CD4-positive, alpha-beta T cell treated with Interleukin-4 for 4 hours (primary cell): ENCODE measurements at places on chromosomes 6 and 20.

DNA sequence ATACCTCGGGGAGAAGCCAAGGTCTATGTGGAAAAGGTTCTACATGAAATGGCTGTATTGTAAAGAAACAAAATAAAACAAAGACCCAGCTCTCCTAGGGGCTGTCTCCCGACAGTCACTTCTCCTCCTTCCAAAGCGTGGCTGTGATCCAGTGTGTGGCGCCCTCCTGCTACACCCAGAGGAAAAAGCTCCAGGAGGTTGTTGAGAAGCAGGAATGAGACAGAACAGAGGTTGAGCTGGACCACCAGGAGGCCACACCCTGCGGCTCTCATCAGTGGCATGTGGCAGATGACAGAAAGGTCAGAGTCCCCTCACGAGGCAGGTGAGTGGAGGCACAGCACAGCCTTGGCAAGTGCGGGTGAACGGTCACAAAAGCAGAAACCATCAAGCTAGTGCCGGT lies 236.0 kb downstream of the TBXT start:
- DNase-seq: no peak

GRCh38 chr6:148222846-148223245 lies 119.8 kb upstream of the SASH1 start:
- no peak for DNase-seq

GRCh38 chr6:161342039-161342438 lies 68.2 kb upstream of the AGPAT4 start:
- no peak for DNase-seq

DNA sequence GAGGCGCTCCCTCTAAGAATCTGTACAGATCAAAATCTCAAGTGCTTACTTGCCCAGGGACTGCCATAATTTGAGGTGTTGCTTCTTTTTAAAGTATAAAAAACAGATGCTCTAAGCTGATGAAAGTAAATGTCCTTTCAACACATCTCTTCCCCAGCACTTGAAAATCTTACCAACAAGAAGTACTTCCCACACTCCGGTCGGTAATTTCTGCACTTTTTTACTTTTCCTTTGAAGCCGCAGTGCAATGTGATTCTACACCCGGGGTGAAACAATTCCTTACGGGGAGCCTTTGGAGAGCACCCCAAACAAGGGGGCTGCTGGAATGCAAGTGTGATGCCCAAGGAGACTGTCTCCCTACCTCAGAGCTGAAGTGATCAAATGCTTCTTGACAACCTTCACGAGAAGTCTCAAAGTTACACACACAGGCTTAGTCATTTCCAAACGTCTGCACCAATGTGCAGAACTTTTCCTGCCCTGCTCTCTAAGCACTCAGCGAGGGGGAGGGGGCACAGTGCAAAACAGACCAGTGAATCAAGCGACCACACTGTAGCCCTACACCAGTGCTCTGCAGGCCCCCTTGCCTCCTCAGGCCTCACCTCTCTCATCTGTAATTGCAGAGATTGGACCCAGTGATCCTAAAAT lies 56.7 kb downstream of the ATXN1 start:
- DNase-seq: peak; percentile 69

- no peak for DNase-seq
These were observed 70.5 kb upstream of the ZNF217 start for GRCh38 chr20:53664121-53664520.

DNA sequence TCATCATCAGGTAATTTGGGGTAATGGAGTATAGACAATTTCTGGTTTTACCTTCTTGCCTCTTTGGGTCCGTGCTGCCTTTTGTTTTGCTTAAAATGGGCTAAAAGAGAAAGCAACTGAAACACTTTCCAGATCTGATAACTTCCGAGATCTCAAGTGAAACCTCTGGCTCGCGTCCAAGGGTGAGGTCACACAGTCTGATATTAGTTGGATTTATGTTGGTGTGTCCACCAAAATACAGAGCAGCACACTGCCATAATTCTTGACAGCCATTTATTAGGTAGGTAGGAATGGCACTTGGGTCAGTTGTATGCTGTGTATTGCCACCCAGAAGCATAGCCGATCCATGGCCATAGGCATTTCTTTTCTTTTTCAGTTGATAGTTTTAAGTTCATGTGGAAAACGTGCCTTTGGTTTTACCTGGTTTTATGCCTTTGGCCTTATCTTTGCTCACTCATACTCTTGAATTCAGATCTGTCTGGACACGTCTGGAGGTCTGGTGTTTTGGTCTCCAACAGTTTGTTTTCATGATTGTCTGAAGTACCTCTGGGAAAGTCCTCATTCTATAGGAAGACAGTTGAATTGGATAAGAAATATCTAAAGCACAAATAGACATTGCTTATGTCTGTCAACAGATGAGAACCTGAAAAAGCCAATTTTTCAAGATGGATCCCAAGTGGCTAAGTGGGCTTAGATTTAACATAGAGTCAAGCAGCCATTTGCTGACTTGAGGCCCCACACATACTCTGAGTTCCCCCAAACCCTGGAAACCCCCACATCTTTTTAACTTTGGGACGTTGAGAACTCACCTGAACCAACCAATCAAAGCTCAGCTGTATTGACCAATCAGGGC lies 320.8 kb downstream of the SOX4 start:
- DNase-seq: no peak

DNA sequence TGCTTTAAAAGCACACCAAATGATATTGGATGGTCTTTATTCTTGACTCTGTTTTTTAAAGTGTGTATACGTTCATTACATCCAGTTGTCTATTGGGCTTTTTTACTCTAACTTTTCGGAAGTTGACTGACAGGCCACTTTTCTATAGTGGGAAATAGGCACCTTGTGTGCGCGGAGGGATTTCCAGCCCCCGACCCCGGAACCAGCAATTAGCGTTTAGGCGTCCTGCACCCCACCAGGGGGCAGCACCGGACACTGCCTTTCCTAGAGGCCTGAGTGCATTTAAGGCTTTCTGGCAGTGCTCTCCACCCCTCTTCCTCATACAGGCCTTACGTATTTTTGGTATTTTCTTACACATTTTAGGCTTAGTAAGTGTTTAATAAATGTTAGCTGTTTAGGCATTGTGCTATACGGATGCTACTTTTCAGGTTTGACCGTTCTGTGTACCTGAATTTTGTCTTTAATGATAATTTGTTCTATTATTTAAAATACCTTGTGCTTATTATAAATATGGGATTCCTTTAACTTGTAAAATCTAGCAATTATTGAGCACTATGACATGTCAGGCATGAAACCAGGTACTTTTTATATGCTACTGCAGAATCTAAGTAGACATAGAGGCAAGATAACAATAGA lies 231.8 kb downstream of the BCKDHB start:
- peak; percentile 50 for DNase-seq

DNA sequence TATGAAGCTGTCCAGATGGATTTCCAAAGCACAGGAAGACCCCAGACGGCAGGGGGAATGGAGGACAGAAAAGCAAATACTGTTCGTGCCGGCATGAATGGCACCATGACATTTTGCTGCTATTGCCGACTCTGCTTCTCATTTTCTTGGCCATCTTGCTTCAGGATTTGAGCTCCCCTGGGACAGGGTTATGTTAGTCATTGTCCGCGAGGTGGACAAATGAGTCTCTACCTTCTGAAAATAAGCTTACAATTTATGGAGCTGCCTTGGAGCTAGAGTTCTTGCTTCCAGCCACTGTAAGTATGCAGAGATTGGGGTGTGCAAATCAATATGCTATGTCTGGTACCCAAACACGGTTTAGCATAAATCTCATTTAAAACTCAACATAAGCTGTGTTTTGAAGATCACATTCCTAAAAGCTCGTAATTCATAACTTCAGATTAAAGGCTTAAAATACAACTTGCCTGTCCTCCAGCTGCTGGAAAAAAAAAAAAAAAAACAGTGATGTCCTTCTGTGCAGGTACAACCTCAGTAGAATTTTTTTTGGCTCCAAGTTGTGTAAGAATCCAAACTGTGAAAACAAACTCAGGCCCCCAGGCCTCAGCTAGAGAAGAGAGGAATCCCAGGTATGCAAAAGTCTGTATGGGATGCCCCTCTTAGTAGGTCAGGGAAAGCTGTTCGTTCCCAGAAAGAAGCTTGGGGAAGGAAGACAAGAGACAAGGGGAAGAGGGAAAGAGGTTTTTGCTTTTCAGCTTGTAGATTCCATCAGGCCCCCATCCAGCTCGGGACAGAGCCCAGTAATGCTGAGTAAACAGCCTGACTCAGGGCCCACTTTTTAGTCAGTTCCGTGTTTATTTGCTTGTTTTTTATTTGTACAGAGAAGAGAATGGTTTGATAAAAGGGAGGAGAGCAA lies 184.2 kb upstream of the FOXA2 start:
- DNase-seq: no peak

GRCh38 chr6:7025861-7026260 lies 81.9 kb upstream of the RREB1 start:
- no peak for DNase-seq

- DNase-seq: no peak
These were observed 149.1 kb downstream of the EDN1 start for GRCh38 chr6:12439296-12439695.

GRCh38 chr6:112086744-112087135 lies 542 bp downstream of the TUBE1 start:
- DNase-seq: peak; percentile 10

- no peak for DNase-seq
These were observed 38.5 kb downstream of the TBC1D7 start for GRCh38 chr6:13289789-13290318.

DNA sequence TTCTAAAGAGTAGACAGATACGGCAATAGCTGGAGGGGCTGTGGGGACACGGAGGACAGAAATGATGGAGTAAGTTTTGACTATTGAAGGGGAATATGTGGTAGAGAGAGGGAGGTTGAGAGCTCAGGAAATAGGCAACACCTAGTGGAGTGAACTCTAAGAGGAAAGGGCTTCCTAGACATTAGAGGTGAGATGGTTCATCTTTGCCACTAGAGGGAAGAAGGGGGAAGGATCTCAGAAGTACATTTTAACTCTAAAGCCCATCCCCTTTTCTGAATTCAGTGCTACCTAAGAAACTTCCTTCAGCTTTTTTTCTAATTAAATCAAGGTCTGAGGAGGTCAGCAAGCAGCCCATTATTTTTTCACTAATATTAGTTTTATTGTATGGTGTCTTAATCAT lies 689.4 kb upstream of the MAP3K7 start:
- DNase-seq: no peak

- DNase-seq: no peak
These were observed 149.5 kb downstream of the ANKRD60 start for GRCh38 chr20:58078741-58079522.

DNA sequence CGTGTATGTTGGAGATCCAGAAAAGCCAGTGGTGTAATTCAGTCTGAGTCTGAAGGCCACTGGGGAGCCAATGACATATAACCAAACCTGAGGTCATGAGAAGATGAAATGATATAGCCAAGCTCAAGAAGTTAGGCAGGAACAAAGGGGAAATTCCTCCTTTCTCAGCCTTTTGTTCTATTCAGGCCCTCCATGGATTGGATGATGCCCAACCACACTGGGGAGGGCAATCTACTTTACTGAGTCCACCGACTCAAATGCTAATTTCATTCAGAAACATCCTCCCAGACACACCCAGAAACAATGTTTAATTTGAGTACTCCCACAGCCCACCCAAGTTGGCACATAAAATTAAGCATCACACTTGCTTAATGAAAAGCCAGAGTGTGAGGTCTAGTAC lies 183.6 kb downstream of the GJA1 start:
- no peak for DNase-seq

DNA sequence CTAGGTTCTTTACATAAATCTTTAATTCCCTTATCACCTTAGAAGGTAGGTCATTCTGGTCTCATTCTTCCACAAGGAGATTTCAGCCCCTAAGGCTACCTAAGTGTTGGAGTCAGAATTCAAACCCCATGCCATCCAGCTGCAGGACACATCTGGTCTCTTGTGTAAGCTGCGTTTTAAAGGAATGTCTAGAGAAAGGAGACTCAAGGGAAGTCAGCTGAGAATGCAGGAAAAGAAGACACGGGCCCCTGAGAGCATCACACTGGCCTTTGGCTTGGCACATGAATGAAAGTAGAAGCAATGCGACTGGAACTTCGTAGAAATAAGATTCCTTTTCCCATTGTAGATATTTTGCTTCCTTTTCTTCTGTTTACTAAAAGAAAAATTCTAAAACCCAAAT lies 76.7 kb upstream of the SYNJ2 start:
- DNase-seq: no peak

GRCh38 chr6:157928428-157928827 lies 53.2 kb upstream of the SYNJ2 start:
- no peak for DNase-seq

DNA sequence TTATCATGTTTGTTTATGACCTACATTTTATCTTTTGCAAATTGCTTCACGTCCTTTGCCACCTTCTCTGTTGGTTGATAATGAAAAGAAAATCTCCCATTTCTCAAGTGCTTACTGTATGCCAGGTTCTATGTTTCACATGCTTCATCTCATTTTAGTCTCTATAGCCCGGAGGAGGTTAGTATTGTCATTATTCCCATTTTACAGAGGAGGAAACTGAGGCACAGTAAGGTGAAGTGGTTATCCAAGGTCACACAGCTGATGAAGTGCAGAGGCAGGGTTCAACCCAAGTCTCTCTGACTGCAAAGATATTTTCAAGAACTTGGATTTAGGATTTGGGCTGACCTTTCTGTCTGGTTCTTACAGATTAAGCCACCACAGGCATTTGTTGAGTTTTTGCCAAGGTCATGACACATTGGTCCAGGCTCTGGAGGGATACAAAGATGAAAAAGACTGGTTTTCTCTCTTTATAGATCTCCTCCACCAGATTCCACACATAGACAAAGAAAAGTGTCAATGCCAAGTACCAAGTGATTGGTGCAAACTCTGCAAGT lies 20.6 kb downstream of the CNBD2 start:
- DNase-seq: no peak
